Activated CD4-positive, CD25-positive, alpha-beta regulatory T cell (primary cell): ENCODE measurements at places on chromosomes 16 and 17.

DNA sequence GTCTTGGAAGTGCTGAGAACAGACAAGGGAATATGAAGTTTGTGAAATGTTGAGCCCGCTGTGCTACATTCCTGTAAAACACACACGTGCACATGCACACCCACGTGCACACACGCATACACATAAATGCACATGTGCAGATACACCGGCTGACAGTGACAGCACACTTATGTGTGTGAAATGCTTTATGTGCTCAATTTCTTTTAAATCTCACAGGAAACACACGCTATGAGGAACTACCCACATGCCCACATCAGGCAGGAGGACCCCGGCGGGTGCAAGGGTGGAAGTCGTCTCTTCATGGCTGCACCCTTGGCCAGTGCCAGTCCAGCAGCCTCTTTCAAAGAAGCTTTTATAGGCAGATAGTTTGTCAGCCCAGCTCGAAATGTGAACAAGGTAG is 561 bp upstream of the WFDC1 start:
- DNase-seq, result no peak

GRCh38 chr17:39923836-39924690 is 3.3 kb downstream of the ORMDL3 start:
- no peak for DNase-seq

DNA sequence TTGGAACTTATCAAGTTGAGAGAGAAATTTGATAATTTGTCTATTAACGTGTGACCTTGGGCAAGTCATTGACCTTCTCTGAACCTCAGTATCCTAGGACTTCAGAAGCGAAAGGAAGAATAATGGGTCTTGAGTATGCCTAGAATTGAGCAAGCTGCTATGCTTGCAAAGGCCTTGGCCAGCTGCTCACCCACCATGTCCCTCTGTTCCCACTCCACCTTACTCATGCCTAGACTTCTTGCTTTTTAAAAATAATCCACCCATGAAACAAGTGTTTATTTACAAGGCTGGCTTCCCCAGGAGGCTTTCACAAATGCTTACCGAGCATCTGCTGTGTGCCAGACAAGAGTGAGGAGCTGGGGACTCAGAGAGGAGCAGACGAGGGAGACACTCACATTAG is 590.6 kb downstream of the MAF start:
- no peak for DNase-seq

GRCh38 chr17:64399767-64400156 is 9.1 kb upstream of the PECAM1 start:
- no peak for DNase-seq

GRCh38 chr17:3843935-3844516 is 2.0 kb downstream of the NCBP3 start:
- DNase-seq, result peak; percentile 7

DNA sequence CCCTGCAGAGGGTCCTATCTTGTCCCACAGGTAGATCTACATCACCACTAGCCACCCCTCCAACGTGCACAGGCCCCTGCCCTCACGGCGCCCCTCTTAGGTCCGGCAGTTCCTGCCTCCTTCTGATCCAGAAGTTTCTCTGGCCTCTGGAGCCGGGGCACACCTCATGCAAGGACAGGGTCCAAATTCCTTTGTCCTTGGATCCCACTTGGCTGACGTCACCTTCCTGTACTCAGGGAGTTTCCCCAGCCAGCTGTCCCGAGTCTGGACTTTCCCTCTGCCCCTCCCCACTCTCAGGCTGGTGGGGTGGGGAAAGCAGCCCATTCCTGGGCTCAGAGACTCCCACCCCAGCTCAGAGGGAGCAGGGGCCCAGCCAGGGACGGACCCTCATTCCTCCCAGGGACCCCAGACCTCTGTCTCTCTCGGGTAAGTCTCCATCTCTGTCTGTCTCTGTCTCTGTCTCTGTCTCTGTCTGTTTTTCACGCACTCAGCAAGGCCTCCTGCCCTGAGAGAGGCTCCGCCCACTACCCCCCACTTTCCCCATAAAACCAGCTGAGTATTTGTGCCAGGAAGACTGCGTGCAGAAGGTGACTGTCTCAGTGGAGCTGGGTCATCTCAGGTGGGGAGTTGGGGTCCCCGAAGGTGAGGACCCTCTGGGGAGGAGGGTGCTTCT is at the start of gene IL32:
TSS of gene IL32 (plus strand) at position 572 of the 673 bp plus-strand sequence. CDS start 172 bp downstream, outside the sequence.
- peak; percentile 46 for DNase-seq

DNA sequence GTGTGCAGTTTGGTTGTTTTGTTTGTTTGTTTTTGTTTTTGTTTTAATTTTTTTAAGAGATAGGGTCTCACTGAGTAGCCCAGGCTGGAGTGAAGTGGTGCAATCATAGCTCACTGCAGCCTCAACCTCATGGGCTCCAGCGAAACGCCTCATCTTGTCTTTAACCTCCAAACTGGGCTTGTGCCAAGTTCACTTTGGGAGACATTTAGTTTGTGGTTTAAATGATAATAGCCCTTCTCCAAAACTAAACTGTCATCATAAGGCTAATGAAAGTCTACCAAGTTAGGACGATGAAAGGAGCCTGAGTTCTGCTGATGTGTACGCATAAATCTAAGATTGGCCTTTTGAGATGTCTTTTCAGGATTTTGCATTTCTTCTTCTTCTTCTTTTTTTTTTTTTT is 6.5 kb upstream of the CARD14 start:
- DNase-seq, result no peak

GRCh38 chr17:75908201-75908600 is 3.5 kb upstream of the MRPL38 start:
- DNase-seq, result no peak

GRCh38 chr17:33922971-33923370 is 332.1 kb upstream of the CCL2 start:
- DNase-seq, result no peak

GRCh38 chr17:48626245-48627117 is at the start of gene HOXB9:
TSS of gene HOXB9 (minus strand) at chr17:48626358. CDS start at chr17:48626269, 89 bp downstream.
- DNase-seq, result no peak
